Cardiac muscle cell (in vitro differentiated cells and primary cell): ENCODE measurements at places on chromosomes 2 and 18. TPM values are rescaled to one million over a fixed set of nuclear protein-coding genes. Genes with fewer than 3 reads are reported as not detected.

DNA sequence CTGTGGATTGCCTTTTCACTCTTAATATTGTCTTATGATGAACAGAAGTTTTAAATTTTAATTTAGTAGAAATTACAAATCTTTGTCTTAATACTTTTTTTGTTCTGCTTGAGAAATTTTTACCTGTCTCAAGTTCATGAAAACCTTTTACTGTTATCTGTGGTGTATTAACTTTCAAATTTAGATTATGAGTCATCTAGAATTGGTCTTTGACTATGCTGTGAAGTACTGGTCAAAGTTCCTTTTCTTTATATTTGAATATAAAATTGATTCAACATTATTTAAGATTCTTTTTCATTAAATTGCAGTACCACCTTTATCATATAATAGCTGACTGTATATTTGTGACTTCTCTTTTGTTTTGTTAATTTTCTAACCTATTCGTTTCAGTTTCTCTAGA, 1385.5 kb upstream of the ZEB2 start:
- no peak overlapping the region for H3K27ac ChIP-seq
- no peaks in the 10 kb centered on the region for H3K4me1 ChIP-seq
- H3K4me3 ChIP-seq: no peak overlapping the region

DNA sequence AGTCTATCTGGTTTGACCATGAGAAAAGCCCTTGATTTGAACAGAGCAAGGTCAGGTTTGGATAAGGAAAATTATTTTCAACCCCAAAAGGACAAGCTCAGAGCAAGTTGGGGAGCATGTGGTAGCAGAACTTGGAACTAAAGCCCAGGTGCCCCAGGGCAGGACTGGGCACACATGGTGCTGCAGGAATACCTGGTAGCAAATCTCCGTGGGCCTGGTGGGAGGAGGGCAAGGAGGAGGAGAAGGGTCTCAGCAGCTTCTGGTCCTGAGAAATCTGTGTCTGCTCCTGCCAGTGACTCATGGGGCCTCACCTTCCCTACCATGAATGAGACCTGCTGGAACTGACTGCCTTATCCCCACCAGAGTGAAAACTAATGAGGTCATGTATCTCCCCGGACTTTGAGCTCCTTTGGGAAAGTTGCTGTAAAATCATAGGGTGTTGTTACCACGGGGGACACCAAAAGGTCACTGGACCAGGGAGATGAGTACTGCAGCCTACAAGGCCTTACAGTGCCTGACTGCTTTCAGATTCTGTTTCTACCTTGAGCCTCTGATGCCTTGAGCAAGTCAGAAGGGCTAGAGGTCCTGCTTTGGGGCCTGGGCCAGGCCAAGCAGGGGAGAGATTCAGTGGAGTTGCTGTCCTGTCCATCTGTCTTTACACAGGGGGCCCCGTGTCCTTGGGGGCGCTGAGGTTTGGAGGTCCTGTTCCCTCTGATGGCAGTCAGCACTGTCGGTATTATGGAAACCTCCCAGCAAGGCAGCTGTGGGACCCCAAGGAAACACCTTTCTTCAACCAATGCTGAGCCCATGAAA, 304.0 kb downstream of the MYCN start:
- H3K4me1 ChIP-seq: peaks cover 16% of the 10 kb centered on the region
- peaks cover 4% of the 10 kb centered on the region for H3K27me3 ChIP-seq

DNA sequence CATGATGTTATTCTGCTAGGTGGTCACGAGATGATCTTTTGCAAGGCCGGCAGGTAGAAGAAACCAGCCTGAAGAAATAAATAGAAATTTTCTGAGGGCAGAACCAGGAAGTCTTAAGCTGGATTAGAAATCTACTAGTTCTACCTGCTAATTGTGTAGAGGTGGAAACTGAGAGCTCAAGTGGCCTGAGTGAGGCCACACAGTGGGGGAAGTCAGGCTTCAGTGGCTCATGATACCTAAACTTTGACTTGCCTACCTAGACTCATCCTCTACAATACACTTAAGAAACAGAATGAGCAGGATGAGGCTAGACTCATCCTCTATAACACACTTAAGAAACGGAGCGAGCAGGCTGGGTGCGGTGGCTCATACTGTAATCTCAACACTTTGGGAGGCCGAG, 134.9 kb upstream of the NDUFV2 start:
- peaks cover 7% of the 10 kb centered on the region for H3K4me1 ChIP-seq

GRCh38 chr2:46351750-46352138, 54.5 kb downstream of the EPAS1 start:
- no peak overlapping the region for H3K4me3 ChIP-seq
- peaks cover 20% of the 10 kb centered on the region for H3K4me1 ChIP-seq
- no peak overlapping the region for H3K27ac ChIP-seq

GRCh38 chr18:58851856-58852255, 12.8 kb upstream of the ZNF532 start:
- no peaks in the 10 kb centered on the region for H3K27me3 ChIP-seq
- H3K36me3 ChIP-seq: no peaks in the 10 kb centered on the region
- H3K27ac ChIP-seq: no peak overlapping the region
- no peaks in the 10 kb centered on the region for H3K4me1 ChIP-seq
- no peak overlapping the region for H3K4me3 ChIP-seq

DNA sequence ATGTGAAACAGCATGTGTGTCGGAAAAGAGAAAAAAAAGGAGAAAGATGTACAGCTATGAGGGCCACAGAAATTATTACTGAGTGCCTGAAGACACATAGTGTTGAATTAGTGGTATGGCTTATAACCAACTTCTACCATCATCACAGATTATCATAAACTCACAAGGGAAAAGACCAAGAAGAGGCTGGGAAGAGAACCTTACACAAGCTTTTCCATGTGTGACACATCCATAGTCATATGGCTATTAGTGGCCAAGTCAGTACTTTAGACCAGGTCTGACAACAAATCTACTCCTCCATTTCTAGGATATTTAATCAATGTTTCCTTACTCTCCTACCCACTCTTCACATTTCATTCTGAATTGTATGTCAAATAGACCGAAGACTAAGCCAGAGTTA, 3.5 kb upstream of the GALNT5 start:
- DNase-seq: no peak
- H3K36me3 ChIP-seq: no peaks in the 10 kb centered on the region
- H3K4me1 ChIP-seq: no peaks in the 10 kb centered on the region
- H3K27ac ChIP-seq: no peak overlapping the region
- no peak overlapping the region for H3K4me3 ChIP-seq
- no peaks in the 10 kb centered on the region for H3K27me3 ChIP-seq

GRCh38 chr2:39571111-39571731, 94.5 kb upstream of the TMEM178A start:
- no peaks in the 10 kb centered on the region for H3K36me3 ChIP-seq
- no peaks in the 10 kb centered on the region for H3K27me3 ChIP-seq
- DNase-seq: peak; percentile 26
- H3K27ac ChIP-seq: no peak overlapping the region

DNA sequence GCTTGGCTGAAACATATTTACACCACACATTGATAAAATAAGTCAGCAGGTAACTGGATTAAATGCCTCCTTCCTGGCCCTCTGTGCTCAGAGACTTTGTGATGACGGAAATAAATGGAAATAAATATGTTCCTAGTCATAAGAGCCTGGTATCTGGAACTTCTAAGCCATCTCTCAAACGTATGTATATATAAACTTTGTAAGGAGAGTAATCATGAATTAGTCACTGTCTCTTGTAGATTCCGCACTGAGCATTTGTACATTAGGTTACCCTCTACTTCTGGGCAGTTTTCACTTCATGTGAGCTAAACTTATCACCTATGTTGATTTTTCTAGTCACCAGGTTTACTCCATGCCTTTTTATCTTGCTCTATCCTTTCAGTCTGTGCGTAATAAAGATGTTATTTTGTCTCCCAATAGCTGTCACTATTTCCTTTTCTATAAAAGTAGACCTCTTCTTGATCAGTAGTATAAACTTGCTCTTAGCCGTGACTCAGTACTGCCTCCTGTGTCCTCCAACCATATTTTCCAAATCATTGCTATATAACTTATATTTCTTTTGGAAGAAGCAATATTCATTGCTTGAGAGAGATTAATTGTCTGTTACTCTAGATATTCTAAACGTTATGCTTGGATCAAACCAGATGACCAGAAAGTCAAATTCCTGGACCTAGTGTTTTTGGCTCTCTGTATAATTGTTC, 53.2 kb downstream of the FEZ2 start:
- peaks cover 28% of the 10 kb centered on the region for H3K4me1 ChIP-seq
- no peaks in the 10 kb centered on the region for H3K36me3 ChIP-seq
- no peak overlapping the region for H3K4me3 ChIP-seq
- DNase-seq: no peak
- H3K27me3 ChIP-seq: no peaks in the 10 kb centered on the region

DNA sequence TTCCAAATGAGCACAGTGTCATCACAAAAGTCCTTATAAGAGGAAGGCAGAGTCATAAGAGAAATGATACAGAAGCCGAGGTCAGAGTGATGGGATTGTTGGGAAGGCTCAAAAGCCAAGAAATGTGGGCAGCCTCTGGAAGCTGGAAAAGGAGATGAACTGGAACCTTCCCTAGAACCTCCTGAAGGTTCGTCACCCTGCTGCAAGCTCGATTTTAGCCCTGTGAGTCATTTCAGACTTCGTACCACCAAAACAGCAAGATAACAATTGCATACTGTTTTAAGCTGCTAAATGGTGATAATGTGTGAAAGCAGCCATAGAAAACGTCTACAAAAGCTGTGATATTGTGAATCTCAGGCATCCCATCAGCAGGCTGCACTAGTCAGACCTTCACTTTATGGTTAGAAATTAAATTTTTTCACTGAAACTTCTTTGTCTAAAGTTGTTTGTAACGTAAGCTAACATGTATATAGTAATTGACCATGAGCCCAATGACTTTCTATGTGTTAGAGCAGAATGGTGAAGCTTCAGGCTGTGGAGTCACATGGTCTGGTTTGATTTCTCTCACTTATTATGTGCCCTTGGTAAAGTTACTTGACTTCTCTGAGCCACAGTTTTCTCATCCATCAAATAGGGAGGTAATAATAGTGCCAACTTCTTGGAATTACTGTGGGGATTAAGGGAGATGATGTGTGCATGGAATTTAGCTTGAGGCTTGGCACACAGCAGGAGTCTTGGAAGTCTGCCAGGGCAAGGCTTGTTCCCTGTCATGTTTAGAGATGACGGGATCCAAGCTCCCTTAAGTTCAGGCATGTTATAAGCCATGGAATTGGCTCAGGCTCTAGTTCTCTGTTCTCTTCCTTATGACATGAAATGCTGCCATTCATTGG, 132.0 kb upstream of the CCDC195 start:
- no peak overlapping the region for H3K27ac ChIP-seq
- H3K27me3 ChIP-seq: no peaks in the 10 kb centered on the region
- no peak overlapping the region for H3K4me3 ChIP-seq
- no peaks in the 10 kb centered on the region for H3K4me1 ChIP-seq
- peak; percentile 56 for DNase-seq

DNA sequence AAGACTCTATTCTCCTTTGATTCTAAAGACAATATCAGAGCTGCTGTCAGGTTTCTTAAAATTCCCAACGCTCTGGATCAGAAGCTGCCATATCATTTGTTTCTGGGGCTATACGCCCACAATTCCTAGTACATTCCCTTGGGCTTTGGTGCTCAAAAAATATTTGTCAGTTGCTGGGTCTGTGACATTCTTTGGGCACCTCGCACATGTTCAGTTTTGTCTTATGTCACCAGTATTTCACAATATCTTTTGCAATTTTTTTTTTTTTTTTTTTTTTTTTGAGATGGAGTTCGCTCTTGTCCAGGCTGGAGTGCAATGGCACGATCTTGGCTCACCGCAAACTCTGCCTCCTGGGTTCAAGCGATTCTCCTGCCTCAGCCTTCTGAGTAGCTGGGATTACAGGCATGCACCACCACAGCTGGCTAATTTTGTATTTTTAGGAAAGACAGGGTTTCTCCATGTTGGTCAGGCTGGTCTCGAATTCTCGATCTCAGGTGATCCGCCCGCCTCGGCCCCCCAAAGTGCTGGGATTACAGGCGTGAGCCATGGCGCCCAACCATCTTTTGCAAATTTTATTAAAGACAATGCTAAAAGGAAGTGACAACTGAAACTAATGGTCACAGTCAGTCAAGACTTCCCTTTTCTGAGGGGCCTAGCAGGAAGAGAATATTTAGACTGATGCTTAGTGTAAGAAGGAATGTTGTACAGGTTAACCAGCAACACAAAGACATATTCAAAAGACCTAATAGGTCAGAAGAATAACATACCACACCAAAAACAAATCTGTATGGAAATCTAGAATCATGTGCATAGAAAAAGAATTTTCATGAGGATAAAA, 6.8 kb downstream of the ZNF397 start:
- no peak overlapping the region for H3K4me3 ChIP-seq
- no peaks in the 10 kb centered on the region for H3K4me1 ChIP-seq
- H3K36me3 ChIP-seq: peaks cover 42% of the 10 kb centered on the region
- DNase-seq: no peak
- H3K27ac ChIP-seq: no peak overlapping the region

GRCh38 chr2:239831001-239831731, 194.0 kb downstream of the NDUFA10 start:
- H3K4me1 ChIP-seq: no peaks in the 10 kb centered on the region
- H3K36me3 ChIP-seq: no peaks in the 10 kb centered on the region
- no peak for DNase-seq
- no peak overlapping the region for H3K4me3 ChIP-seq
- H3K27ac ChIP-seq: no peak overlapping the region

DNA sequence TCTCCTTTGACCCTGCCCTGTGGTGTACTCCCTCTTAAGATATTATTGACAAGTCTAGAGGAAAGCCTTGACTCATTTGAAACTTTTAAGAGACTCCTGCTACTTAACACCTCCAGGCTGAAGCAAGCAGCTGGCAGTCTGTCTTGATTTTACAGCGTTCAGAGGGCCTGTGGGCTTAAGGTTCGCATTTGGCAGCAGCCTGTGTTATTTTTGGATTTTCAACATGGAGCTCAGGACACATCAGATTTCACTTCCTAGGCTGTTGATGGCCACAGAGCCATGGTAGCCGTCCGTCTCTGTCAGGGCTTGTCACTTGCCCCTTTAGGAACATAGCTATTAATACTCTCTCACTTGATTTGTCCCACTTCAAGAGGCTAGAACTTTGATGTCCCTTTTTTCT, 73.6 kb downstream of the VWA3B start:
- peak overlapping the region; percentile 96 for H3K27ac ChIP-seq
- no peaks in the 10 kb centered on the region for H3K27me3 ChIP-seq
- H3K4me3 ChIP-seq: no peak overlapping the region
- H3K36me3 ChIP-seq: no peaks in the 10 kb centered on the region

- H3K27ac ChIP-seq: no peak overlapping the region
- H3K4me3 ChIP-seq: no peak overlapping the region
- no peaks in the 10 kb centered on the region for H3K27me3 ChIP-seq
Observed at GRCh38 chr18:2706903-2707302, 51.4 kb downstream of the SMCHD1 start.

- H3K4me1 ChIP-seq: no peaks in the 10 kb centered on the region
- no peaks in the 10 kb centered on the region for H3K27me3 ChIP-seq
- H3K27ac ChIP-seq: no peak overlapping the region
- H3K36me3 ChIP-seq: no peaks in the 10 kb centered on the region
Observed at GRCh38 chr18:48754993-48755473, 195.7 kb downstream of the SMAD7 start.

The RESP18 gene
- total RNA-seq: not detected in 2 replicates

The KLHL41 gene
- total RNA-seq: 33.1 and 56.3 TPM in 2 replicates

The MYO7B gene
- total RNA-seq: 0.06 TPM in 1 of 2 replicates, not detected in the other

The PIK3C3 gene
- total RNA-seq: 36.8 and 41.0 TPM in 2 replicates

The COLEC12 gene
- total RNA-seq: 57.5 and 61.1 TPM in 2 replicates

The POTEI gene
- total RNA-seq: 1.2 and 2.4 TPM in 2 replicates
